ENCODE measurements at places on chromosomes 2 and 18.

DNA sequence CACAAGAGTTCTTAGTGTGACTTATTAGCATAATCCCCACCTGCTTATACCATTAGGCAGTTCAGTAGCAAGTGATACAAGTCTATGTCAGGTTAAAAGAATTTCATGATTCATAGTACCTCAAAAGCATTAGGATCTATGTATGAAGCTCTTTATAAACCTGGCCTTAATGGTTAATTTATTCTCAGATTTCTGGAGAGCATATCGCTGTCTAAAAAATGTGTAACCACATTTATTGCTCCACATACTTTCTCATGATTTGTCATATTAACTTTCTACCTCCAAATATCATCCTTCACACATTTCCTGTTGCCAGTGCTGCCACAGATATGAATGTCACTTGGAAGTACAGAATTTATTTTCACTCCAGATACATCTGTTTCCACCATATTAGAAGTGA lies 332.8 kb upstream of the MAP2 start:
- DNase-seq, result no peak

DNA sequence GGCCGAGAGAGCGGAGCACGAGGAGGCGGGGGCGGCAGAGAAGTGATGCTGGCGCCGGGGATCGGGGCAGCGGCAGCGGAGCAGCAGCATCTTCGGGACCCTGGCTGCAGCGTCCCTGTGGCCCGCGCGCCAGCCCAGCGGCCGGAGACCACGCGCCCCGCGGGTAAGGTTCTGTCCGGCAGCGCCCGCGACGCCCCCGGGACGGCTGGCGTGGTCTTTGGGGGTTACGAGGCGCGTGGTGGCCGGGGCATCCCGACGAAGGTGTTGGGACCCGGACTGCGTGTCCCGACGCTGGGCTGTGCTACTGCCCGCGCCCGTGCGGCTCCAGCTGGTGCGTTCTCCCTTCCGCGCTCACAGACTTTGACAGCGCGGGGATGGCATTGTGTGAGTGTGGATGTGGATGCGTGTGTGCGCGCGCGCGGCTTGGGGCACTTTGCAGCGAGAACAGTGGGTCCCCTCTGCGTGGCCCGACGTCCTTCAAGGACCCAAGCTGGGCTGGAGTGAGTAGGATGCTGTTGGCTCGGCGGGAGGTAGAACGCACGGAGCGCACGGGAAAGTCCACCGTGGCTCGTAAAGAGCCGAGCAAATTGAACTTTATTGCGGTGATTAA lies 405.0 kb downstream of the XIRP2 start:
- peak; percentile 8 for DNase-seq

GRCh38 chr2:42028571-42029148 lies 19.2 kb upstream of the PKDCC start:
- no peak for DNase-seq

DNA sequence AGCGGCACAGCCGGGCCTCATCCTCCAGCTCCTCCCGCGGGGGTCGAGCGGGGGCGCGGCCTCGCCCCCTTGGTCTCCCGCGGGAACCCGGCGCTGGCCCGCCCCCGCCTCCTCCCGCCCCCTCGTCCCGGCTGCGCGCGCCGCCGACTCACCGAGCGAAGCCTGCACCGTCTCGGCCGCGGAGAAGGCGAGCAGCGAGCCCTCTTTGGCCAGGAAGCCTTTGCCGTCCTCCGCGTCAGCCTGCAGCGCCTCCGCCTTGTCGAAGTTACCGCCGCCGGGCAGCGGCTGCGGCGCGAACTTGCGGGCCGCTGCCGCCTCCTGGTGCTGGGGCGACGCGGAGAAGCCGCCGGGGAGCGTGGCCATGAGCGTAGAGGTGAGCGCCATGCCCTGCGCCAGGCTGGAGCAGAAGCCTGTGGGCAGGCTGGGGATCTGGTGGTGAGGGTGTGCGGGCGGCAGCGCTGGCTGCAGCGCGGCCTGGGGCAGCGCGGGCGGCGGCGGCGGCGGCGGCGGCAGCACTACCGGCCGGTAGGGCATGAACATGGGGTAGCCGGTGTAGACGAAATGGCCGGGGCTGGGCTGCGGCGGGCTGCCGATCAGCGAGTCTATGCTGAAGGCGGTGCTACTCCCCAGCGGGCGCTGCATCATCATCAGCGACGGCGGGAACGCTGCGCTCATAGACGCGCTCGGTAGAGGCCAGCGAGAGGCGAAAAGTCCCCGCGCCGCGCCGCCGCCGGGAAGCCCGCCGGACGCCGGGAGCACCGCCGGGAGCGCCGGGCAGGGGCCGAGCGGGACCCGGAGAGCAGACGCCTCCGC lies 683 bp downstream of the GBX2 start:
- DNase-seq, result no peak

GRCh38 chr2:126849486-126849885 lies 49.2 kb upstream of the TEX51 start:
- no peak for DNase-seq

GRCh38 chr18:37199741-37200140 lies 365.9 kb downstream of the CELF4 start:
- DNase-seq, result no peak

GRCh38 chr2:179749210-179749609 lies 112.2 kb downstream of the ZNF385B start:
- DNase-seq, result no peak

DNA sequence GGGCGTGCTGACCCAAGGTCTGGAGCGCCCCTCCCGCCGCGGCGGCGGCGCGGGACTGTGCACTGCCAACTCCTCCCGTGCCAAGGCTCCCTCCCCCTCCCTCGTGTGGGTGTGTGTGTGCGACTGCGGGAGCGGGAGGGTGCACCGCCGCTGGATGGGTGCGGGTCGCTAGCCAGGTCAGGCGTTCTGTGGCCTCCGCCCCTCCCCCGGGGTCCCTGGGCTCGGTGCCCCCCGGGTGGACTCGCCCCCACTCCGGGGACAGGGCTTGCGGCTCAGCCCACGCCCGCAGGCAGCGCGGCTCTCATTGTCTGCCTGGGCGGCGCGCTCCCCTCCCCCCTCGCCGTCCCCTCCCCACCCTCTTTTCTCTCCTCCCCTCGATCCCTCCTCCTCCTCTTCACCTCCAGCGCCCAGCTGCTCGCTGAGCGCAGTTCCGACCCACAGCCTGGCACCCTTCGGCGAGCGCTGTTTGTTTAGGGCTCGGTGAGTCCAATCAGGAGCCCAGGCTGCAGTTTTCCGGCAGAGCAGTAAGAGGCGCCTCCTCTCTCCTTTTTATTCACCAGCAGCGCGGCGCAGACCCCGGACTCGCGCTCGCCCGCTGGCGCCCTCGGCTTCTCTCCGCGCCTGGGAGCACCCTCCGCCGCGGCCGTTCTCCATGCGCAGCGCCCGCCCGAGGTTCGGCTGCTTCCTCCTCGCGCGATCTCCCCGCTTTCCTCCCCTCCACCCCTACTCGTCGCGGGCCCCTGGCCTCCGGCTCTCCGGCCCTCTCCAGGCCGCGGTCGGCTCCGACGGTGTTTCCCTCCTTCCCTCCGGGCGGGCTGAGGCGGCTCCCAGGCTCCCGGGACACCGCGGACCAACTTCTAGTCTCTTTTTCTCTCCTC lies at the start of gene GATA6:
Gene GATA6 (plus strand): TSS at position 579 of the 878 bp plus-strand sequence. CDS start 1,556 bp downstream, outside the sequence.
- peak; percentile 59 for DNase-seq

Measured in NCI-H2171 (cell line).